ENCODE measurements at places on chromosomes 3 and 15. TPM values are rescaled to one million over a fixed set of nuclear protein-coding genes. Genes with fewer than 3 reads are reported as not detected.
A peak's percentile ranks its signal among the peaks of the same experiment; 100 is the strongest.

DNA sequence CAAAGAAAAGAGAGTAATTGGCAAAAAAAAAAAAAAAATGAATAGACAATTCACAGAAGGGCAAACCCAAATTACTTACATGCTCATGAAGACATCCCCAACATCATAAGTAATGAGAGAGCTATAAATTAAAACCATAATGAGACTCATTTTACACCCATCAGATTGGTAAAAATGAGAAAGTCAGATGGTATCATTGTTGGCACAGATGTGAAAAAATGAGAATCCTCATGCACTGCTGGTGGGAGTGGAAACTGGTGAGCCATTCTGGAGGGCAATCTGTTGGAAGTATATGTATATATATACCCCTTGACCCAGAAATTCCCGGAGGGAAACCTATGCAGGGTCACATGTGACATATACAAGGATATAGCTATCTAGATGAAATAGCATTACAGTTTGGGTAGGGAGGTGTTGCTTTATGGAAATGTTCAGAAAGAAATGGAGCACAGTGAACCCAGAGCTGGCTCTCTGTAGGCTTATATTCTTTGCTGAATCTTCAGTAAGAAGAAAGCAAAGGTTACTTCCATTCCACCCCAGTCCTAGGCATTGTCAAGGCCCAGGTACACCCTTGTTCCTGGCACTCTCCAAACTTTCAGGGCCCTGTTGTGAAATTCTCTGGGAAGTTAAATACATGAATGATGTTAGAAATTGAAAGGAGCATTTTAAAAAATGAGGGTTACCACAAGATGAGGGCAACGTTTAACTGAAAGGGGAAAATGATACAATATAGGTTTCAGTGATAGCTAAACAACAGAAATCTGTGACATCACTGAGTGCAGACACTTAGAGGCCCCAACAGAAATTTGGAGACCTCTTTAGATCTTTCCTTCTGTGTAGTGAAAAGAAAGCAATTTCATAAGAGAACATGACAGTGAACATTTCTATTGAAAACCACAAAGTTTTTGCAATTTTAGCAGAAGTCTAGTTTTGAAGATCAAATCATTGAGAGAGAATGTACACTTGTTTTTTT lies 132.7 kb upstream of the TPRG1 start:
- peak; percentile 70 for ATAC-seq

GRCh38 chr15:65653801-65654521 lies 32.2 kb downstream of the SLC24A1 start:
- no peak for ATAC-seq

The CHST14 gene
- total RNA-seq = 12.1 TPM

- no peak for ATAC-seq
Observed at GRCh38 chr3:66537735-66538134, 36.9 kb upstream of the LRIG1 start.

DNA sequence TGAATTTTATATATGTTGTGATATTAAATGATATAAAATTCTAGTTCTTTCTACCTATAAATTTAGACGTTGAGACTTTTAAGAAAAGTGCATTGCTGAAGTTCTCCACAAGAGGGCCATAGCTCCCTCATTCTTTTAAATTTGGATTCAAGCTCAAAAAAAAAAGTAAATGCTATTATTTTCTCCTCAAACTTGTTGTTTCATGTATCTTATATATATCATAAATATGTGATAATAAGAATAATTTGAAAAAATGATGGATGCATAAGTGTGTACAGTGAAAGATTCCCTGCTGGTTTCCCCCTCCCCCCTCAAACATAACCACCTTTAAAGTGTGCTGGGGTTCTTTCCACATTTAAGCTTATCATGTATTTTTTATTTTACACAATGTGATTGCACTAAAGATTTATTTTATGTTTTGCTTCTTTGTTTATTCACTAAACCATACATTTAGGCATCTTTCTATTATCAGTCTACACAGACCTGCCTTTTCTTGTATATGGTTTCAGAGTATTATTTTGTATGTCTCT lies 769.4 kb upstream of the GOLIM4 start:
- ATAC-seq = no peak

- no peak for ATAC-seq
Observed at GRCh38 chr15:39789736-39790135, 7.1 kb upstream of the FSIP1 start.

The RBPMS2 gene
- not detected for total RNA-seq

DNA sequence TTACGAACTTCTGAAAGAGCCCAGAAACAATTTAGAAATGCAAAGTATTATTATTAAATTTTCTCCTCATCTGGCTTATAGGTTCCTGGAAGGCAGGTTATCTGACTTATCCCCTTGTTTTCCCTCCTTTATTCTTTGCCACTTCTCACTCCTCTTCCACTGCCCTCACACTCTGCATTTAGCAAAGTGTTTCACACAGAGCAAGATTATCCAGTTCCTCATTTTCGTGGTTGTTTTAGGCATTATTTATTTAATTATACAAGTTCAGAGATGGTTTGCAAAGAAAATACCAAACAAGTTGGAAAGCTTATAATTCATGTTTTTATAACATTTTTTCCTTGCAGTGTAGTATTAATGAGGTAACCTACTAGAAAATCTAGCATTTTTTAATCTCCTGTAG lies 544.9 kb downstream of the NSUN3 start:
- no peak for ATAC-seq

DNA sequence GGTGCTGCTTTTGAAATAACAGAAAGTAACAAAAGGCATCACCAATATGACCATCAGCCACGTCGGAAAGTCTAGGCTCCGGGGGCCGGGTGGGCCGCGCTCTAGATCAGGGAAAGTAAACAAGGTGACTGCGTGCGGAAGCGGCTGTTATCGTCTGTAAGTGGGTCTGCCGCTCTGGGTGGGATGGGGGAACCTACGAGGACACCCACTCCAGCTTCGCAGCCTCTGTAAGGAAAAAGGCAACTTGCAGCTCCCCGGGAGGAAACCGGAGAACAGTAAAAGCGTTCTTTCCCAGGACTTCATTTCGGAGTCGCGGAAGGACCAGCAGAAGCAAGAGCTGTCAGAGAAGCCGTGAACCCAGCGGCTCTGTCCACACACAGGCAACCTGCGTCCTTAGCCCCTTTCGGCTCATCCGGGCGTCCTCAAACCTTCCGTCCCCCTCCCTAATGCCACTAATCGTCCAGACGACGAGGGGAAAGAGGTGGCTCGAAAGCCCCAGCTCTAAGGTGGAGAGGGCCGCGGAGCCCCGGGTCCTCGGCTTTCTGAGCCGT lies 461 bp downstream of the XRN1 start:
- ATAC-seq = peak; percentile 22

DNA sequence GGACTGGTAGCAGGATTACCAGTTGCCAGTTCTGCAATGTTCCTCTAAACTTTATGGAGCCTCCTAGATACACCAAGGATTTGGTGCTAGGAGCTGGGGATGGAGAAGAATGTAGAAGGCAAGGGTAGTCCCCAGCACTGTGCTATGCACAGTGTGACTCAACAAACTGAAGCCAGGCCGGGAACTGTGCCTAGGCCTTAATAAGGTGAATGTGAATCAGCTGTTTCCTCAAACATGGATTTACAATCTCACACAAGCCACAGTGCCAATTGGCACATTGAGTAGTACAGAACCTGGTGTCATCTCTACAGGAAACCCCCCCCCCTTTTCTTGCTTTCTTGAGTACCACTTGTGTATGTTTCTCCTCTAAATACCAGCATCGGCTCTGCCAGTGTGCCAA lies 32.5 kb downstream of the MRPS25 start:
- ATAC-seq = no peak

GRCh38 chr3:2984831-2985220 lies 125.3 kb downstream of the IL5RA start:
- no peak for ATAC-seq

GRCh38 chr15:52306270-52306669 lies 10.7 kb upstream of the MYO5C start:
- ATAC-seq = peak; percentile 76
